ENCODE measurements at places on chromosomes 13 and 19.

- no peak for DNase-seq
Measured at GRCh38 chr13:21364916-21365315, 94.2 kb downstream of the ZDHHC20 start.

DNA sequence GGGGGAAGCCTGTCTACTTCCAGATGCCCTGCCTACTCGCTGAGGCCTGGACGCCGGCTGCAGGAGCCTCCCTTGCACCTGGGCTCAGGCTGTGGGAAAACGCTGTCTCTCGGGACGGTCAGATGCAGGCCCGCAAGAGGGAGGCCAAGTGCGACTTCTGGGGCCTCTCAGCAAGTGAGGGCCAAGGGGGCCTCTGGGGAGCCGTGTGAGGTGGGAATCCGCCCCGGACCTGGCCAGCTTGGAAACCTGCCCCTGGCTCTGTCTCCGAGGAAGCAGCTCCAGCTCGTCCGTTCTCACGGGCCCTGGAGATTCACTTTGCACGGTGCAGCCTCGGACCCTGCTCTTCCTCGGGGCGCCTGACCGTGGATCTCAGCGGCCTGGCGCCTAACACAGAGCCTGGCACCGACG lies 11.4 kb upstream of the CRTC1 start:
- DNase-seq: no peak

- no peak for DNase-seq
Measured at GRCh38 chr13:29849071-29849631, 1.3 kb downstream of the UBL3 start.

- DNase-seq: no peak
Measured at GRCh38 chr19:54928299-54928698, 19.0 kb downstream of the NLRP7 start.

DNA sequence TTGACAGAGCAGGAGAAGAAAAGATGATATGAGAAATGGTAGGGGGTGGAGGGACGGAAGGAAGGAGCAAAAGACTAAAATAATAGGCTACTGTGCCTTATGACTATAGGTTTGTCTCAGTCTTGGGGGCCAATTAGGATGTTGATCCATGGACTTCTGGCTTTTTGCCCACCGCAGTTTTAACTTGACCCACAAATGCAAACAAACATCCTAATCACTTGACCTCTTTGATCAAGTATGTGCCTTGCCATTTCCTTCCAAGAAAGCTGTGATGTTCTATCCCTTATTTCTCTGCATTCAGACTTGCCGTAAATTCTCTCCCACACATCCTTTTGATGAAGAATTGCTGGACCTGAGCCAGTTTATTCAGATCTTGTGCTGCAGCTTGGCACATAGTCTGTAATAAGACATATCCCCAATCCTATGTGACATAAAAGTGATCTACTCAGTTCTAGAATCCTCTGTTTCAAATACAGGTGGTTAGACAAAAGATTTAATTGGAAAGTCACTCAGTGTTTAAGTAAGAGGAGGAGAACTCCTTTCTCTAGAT lies 62.8 kb downstream of the TPT1 start:
- DNase-seq: no peak

- DNase-seq: no peak
Measured at GRCh38 chr19:55640577-55641425, at the start of gene ZNF580. Gene ZNF580 (plus strand): TSS chr19:55641002. CDS start chr19:55642509, 1,507 bp downstream.

DNA sequence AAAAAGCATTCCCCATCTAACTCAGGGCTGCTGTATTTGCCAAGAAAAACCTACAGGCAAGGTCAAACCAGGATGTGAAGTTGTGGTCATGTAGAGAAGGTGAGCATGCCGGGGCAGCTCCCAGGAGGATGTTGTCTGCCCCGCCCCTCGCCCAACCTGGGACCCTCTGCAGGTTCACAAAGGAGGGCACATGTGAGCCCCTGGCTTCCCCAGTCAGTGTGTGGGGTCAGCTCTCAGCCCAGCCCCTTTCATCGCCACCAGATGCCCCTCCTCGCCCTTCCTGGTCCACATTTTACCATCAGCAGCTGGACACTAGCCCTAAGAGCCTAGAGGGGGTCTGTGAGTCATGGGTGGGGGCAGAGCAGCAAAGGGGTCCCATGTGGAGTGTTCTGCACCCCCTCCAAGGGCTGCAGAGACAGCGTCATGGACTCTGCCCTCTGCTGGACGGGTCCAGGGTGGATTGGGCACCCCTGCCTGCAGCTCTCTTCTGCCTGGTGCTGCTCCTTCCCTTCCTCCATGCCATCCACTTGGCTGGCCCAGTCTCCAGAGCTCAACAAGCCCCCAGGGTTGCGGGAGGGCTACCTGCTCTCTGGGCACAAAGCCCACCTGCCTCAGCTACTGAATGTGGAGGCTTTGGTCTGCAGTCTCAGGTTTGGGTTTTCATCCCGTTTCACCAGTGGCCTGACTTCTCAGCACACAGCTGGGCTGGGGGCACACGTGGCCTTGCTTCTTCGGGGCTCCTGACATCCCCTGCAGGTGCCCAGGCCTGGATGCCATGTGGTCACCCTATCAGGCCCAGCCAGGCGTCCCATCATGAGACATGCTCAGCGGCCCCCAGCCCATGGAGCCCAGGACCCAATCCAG lies 3.7 kb downstream of the PLEKHF1 start:
- no peak for DNase-seq

GRCh38 chr19:10105509-10106099 lies 558 bp upstream of the PPAN start:
- DNase-seq: peak; percentile 71

- DNase-seq: no peak
Measured at GRCh38 chr19:3599776-3600187, 6.9 kb downstream of the TBXA2R start.

DNA sequence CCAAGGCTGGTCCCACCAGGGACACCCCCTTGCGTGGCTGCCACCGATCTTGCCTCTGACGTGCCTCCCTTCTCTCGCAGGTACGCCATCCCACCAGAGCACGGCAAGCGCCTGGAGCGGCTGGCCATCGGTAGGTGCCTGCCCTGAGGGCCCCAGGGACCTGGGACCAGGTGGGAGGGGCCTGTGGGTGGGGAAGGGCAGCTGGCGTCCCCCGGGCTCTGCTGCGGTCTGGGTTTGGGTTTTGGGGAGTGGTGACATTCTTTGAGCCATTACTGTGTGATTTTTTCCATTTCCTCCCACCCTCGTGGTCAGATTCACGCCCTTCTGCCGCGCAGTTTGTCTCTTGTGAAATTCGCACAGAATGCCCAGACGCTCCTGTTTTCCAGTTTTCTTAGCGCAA lies 102.0 kb downstream of the KDM4B start:
- no peak for DNase-seq

DNA sequence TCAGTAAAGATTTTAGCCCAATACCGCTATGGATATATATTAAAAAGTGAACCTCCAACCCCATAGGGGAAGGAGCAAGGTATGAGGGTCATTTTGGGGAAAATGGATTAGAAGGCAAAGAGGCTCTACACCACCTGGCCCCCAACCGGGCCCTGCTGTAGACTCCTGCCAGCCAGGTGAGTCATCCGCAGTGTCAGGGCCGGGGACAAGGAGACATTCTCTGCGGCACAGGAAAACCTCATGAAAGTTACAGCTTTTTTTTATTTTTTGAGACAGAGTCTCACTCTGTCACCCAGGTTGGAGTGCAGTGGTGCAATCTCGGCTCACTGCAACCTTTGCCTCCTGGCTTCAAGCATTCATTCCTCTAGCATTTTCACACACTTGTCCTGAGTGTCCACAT lies 32.0 kb downstream of the ZFR2 start:
- DNase-seq: no peak

DNA sequence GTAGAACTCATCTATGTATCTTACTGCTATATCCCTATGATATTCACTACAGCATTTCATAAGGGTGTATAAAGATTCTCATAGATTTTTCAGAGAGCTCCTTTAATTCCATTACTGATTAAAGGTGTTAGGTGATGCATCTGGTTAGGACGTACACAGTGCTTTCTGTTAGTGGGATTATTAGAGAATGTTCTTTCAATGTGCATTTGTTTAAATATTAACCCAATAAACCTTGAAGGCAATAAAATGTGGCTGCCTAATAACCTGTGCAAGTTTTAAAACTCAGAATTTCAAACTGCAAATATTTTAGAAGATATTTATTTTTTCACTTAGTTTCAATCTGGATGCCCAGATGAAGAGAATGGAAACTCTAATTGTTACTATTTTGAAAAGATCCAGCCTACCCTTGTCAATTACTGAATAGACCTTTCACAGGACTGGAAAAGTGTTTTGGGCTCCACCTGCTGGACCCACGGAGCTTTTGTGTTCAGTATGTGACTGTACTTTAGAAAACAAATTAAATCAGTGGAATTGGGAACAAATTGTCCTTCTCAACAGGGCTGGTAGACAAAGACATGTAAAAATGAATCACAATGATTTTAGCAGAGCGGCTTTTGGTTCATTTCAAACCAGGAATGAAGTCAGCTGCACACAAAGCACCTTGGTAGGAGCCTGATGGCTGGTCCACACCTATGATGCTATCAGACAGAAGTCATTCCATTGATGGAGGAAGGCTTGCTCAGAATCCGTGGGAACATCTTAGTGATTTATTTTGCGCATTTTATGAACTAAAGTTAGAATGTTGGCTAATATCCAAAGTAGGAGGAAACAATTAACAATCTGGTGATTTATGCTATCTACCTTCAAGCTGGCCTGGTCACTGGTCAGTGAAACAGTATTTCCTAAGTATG lies 89.4 kb upstream of the RAP2A start:
- DNase-seq: no peak

GRCh38 chr13:45820106-45820838 lies 31.3 kb downstream of the SIAH3 start:
- DNase-seq: no peak

- no peak for DNase-seq
Measured at GRCh38 chr13:90562443-90562842, 785.0 kb upstream of the MIR17HG start.

DNA sequence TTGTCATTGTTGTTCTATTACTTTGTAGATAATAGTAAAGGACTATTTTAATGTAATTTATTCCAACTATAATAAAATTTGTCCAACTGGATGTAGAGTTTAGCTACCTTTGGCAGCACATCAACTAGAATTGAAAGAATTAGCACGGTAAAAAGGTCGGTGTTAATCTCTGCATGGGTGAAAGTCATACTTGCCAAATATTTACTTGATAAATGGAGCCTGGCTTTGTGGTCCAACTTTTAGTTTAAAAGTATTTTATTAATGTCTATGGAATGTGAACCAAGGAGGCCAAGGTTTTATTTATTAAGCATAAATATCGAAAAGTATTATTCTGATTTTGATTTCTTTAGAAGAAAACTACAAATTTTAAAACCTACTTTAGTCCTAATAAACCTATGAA lies 1389.0 kb downstream of the PCDH9 start:
- DNase-seq: no peak

DNA sequence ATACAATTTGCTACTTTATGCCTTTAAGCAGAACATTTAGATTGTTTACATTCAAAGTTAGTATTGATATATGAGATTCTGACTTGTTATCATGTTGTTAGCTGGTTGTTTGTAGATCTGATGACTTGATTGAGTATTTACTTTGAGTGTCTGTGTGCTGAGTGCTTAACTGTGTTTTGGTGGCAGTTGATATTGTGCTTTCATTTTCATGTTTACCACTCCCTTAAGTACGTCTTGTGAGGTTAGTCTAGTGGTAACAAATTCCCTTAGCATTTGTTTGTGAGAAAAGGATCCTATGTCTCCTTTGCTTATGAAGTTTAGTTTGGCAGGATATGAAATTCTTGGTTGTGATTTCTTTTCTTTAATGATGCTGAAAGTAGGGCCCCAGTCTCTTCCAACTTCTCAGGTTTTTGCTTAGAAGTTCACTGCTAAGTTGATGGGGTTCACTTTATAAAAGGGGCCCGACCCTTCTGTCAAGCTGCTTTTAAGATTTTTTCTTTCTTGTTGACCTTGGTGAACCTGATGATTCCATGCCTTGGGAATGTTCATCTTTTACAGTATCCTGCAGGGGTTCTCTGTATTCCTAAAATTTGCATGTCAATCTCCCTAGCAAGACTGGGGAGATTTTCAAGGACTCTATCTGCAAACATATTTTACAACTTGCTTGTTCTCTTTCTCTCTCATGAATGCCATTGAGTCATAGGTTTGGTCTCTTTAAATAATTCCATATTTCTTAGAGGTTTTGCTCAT lies 1095.4 kb upstream of the PCDH20 start:
- no peak for DNase-seq

- no peak for DNase-seq
Measured at GRCh38 chr13:47896546-47896945, 104.5 kb downstream of the SUCLA2 start.

DNA sequence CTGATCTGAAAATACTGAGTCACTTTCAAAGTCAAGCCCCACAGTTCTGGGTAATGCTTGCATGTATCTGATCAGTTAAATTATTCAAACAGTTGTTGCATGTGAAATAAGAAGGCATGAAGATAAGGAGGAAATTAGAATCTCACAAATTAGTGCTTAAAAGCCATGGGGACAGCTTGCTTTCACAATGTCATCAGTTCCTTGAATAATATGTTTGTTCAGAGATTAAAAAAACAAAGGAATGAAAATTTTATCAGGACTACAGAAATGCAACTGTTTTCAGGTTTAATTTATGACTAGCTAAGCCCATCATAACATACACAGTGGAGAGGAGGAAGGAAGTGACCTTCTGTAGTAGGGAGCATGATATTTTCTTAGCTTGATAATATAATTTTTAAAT lies 150.1 kb downstream of the OXGR1 start:
- no peak for DNase-seq

DNA sequence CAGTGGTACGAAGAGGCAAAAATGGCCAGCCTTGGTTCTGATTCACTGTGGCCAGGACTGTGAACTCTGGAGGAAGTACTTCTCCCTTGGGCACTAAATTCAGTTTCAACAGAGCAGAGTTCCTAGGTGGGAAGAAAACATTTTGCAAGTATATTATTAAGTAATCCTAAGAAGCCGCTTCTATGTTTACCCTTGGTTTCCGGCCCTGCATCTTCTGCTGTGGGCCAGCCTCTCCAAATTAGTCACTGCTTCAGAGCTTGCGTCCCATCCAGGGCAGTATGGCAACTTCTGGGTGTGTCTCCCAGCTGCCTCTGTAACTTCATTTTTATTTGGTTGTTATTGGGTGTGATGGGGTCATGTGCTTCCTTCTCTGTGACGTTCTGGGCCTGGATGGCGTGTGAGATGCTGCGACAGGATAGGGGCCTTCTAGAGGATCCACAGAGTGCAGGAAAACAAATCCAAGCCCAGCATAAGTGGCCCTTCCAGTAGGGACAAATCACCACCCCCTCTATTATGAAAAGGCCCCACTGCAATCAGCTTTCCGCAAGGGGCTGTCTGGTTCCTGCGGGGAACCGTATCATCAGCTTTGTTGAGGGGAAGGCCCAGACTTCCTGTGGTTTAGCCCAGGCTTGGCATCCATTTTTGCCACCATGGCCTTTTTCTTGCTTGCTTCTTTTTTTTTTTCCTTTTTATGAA lies 55.1 kb upstream of the C1QTNF9 start:
- DNase-seq: no peak

DNA sequence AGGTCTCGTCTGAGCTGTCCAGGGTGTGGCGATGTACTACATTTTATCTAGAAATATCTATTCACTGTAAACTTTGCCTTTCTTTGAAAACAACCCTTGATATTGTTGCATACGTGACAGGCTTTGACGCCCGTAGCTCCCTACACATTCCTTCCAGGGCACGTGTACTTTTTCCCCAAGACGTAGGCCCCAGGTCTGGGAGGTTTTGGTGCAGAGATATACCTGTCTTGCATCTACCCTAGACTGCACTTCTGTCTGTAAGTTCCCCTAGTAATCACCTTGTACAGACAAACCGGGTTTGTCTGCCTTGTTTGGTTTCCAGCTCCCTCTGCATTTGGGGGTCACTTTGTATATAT lies 69.2 kb downstream of the ERICH6B start:
- no peak for DNase-seq

All from activated CD8-positive, alpha-beta memory T cell treated with anti-CD3 and anti-CD28 coated beads for 4 hours (primary cell).